ENCODE measurements at places on chromosomes 1 and 21. TPM values are rescaled to one million over a fixed set of nuclear protein-coding genes. Genes with fewer than 3 reads are reported as not detected.

The KRTAP19-3 gene
- total RNA-seq: not detected

The LCE2A gene
- total RNA-seq: not detected

The CD55 gene
- total RNA-seq: 108 TPM

- no peak overlapping the region for H3K27ac ChIP-seq
- no peak overlapping the region for H3K4me3 ChIP-seq
- DNase-seq: peak; percentile 23
- H3K4me1 ChIP-seq: no peaks in the 10 kb centered on the region
These were observed 60.3 kb downstream of the XCL2 start for GRCh38 chr1:168483539-168483938.

DNA sequence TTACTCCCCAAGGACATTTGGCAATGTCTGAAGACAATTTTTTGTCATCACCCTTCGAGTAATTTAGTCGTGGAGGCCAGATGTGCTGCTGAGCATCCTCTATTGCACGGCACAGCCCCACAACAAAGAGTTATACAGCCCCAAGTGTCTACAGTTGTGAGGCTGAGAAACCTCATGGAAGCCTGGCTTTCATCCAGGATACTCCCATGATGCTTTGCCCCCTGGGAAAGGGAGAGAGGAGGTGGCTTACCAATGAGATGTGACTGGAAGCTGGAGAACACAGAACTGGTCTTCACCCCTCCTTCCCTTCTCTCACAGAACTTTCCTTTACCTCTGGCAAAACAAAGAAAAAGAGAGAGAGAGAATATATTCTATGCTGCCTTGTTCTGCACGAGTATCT, 150.9 kb upstream of the VAMP3 start:
- H3K27ac ChIP-seq: no peak overlapping the region
- no peak for DNase-seq
- H3K4me1 ChIP-seq: no peaks in the 10 kb centered on the region
- no peaks in the 10 kb centered on the region for H3K36me3 ChIP-seq
- no peak overlapping the region for H3K4me3 ChIP-seq

GRCh38 chr1:157189986-157190982, 52.1 kb upstream of the ETV3 start:
- H3K4me3 ChIP-seq: no peak overlapping the region
- H3K27me3 ChIP-seq: peaks cover 75% of the 10 kb centered on the region
- H3K27ac ChIP-seq: no peak overlapping the region
- no peak for DNase-seq

- no peaks in the 10 kb centered on the region for H3K36me3 ChIP-seq
- no peaks in the 10 kb centered on the region for H3K4me1 ChIP-seq
- no peak for DNase-seq
- H3K27ac ChIP-seq: no peak within 1 kb of the TSS
- H3K4me3 ChIP-seq: peak within 1 kb of the TSS; percentile 38
- H3K27me3 ChIP-seq: peaks cover 59% of the 10 kb centered on the region
These were observed at the start of gene CSMD2 for GRCh38 chr1:34164771-34165391. CSMD2 (minus strand) TSS chr1:34165230; CDS start chr1:34165097, 133 bp downstream.

DNA sequence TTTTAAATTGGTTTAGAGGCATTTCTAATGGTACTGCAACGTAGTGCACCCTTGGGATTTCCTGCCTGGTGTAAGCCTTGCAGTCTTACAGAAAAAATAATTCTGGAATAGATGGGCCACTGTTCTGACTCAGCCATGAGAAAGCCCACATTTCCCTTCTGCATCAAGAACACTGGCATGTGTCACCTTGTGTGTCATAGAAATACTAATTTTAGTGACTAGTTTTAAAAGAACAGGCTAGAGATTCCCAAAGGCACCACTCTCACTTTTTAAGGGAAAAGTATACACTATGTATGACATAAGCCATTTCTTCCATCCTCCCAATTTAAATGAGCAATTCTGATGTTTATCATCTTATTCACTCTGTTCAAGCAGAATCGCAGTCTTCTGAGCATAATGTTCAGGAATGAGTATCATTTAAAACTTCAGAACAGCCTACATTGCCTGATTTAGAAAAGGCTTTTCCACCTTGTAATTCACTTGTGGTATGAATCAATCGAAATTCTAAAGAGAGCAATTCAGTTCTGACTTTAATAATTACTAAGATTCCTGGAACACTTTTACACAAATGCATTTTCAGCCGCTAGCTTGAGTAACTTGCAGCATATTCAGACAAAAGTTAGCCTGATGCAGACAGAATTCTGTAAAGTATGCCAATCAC, 18.8 kb downstream of the RGS13 start:
- H3K4me1 ChIP-seq: peaks cover 11% of the 10 kb centered on the region
- no peak overlapping the region for H3K4me3 ChIP-seq
- H3K36me3 ChIP-seq: no peaks in the 10 kb centered on the region
- DNase-seq: peak; percentile 77
- peak overlapping the region; percentile 74 for H3K27ac ChIP-seq
- H3K27me3 ChIP-seq: no peaks in the 10 kb centered on the region

- H3K4me3 ChIP-seq: no peak overlapping the region
- no peaks in the 10 kb centered on the region for H3K27me3 ChIP-seq
- H3K4me1 ChIP-seq: peaks cover 31% of the 10 kb centered on the region
- H3K36me3 ChIP-seq: no peaks in the 10 kb centered on the region
- DNase-seq: peak; percentile 48
These were observed 16.1 kb upstream of the GPR37L1 start for GRCh38 chr1:202106340-202107254.

GRCh38 chr1:118429856-118430255, 244.8 kb upstream of the SPAG17 start:
- H3K4me1 ChIP-seq: no peaks in the 10 kb centered on the region
- no peak for DNase-seq
- H3K27me3 ChIP-seq: peaks cover 68% of the 10 kb centered on the region
- no peak overlapping the region for H3K4me3 ChIP-seq

DNA sequence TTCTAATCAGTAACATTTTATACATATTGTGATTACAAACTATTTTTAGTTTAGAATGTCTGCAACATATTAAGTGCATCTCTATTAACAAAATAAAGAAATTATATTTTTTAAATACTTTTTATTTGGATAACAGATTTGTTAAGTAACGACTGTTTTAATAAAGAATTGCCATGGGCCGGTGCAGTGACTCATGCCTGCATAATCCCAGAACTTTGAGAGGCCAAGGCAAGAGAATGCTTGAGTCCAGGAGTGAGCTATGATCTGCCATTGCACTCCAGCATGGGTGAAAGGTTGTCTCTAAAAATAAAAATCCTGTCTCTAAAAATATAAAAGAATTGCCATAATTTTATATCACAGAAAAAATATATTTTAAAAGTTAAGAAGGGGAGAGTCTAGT, 4.1 kb downstream of the LRRIQ3 start:
- H3K4me1 ChIP-seq: peaks cover 9% of the 10 kb centered on the region
- no peaks in the 10 kb centered on the region for H3K27me3 ChIP-seq
- H3K36me3 ChIP-seq: no peaks in the 10 kb centered on the region

GRCh38 chr1:18564676-18565075, 66.0 kb upstream of the PAX7 start:
- no peak overlapping the region for H3K27ac ChIP-seq
- H3K4me3 ChIP-seq: no peak overlapping the region
- no peaks in the 10 kb centered on the region for H3K36me3 ChIP-seq

All from PC-3 (cell line).